ENCODE measurements at places on chromosomes 7 and 10. TPM values are rescaled to one million over a fixed set of nuclear protein-coding genes. Genes with fewer than 3 reads are reported as not detected.

DNA sequence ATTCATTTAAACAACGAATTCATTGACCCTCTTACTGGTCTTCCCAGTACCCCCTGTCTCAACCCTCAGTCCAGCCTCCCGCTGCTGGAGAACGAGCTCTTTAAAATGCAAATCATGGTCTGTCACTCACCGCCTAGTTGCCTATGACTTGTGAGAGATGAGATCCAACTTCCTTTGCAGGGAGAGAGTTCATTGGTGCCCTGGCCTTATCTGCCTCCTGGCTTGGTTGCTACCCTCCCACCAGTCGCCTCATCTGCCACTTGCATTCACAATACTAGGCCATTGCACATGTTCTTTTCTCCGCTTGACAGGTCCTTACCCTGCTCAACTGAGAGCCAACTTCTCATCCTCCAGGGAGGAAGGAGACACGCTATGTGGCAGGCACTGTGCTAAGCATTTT is 54.0 kb upstream of the MXI1 start:
- DNase-seq: no peak

GRCh38 chr10:132650611-132651250 is 113.1 kb downstream of the INPP5A start:
- DNase-seq: no peak

DNA sequence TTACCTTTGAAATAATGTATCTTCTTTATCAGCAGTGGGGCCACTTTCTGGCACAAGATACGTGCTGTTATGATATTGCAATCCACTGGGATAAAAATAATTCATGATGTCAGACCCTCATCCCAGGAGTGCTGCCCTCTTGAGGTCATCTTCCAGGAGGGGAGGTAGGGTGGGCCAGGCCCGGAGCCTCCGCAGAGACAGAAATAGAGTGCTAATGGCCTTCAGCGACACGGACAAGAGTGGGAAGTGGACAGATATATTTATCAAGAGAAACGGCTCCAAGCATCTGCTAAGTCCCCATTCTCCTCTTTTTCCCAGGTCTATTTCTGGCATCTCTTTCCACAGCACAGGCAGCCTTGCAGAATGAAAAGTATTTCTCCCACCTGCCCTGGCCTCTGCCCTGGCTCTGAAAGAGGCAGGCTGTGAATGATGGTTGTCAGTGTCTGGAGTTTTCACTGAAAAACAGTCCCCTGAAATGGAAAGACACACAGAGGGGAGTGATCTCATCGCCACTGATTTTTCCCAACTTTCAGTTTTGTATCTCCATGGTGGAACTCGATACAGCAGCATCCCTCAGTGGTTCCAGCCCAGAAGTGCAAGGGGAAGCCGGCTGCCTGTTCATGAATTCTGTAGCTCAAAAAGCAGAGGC is 251.7 kb upstream of the MYO3A start:
- no peak for DNase-seq

GRCh38 chr7:157445956-157446295 is 109.1 kb downstream of the DNAJB6 start:
- DNase-seq: no peak

DNA sequence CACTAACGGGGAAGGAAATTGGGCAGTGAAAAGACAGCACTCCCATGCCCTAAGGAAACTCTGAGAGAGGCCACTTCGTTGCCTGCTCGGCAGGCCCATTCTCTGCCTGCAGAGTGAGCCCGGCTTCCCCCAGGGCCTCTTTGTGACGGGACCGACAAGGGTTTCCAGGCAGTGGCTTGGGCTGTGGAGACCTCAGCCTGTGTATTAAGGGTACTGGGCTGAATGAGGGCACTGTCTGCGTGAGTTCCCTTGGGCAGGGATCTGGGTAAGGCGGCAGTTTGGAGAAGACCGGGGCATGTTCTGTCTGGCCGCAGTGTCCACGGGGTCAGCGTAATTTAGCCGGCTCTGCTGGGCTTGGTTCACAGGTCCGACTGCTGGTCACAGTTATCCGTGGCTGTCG is 237.2 kb downstream of the MGMT start:
- no peak for DNase-seq

GRCh38 chr7:144006029-144006691 is 6.0 kb downstream of the OR6B1 start:
- no peak for DNase-seq

DNA sequence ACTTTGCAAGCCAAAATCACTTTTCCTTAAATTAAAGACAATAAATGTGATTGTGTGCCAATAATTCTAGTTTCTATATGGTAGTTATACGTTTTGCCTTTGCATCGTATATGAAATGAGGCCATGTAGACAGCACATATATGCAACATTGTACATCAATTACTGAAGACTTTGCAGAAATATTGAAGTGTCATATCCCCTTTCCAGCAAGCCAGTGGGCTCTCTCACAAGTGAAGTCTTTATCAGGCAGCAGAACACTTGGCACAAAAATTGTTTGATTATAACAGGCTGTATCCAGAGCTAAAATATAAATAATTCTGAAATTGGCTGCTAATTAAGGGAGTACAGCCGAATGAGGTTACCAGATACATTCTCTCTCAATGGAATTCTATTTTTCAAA is 588.6 kb upstream of the SEMA3D start:
- DNase-seq: no peak

DNA sequence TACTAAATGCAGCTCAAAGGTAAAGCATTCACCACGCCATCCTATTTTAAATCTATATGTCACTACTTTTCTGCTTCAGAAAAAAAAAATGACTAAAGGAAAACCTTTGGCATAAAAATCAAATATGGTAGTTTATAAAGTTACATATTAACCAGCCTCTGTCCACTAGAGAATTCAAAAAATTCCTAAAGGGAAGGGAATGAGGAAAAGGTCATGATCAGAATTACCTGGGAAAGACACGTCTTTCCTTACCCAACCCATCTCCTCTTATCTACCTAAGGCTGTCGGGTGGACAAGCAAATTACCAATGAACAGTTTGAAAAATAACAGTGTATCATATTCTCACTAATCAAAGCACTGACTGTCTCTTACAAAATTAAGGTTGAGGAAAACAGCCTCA is 100.7 kb upstream of the TMEM106B start:
- DNase-seq: no peak

GRCh38 chr7:48094861-48095293 is 5.8 kb downstream of the UPP1 start:
- DNase-seq: peak; percentile 85

DNA sequence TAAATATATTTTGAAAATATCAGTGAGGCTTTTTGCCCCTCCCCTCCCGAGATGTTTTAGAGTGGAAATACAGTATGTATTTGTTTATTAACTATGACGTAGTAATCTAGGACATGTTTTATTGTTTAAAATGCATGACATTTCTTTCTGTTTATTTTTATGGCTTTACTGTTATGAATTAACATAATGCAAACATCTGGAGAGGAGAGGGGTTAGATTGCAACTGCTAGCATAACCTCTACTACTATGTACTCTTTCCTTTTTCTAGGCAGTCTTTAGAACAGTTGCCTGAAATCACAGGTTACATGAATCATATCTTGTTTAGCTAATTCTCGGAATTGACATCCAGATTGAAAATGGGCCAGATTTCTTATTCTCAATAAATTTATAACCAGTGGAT is 7.4 kb downstream of the BTAF1 start:
- no peak for DNase-seq

GRCh38 chr7:139602143-139602722 is 78.7 kb downstream of the CLEC2L start:
- peak; percentile 47 for DNase-seq

- no peak for DNase-seq
Measured at GRCh38 chr7:109522585-109522984, 952.9 kb downstream of the DNAJB9 start.

DNA sequence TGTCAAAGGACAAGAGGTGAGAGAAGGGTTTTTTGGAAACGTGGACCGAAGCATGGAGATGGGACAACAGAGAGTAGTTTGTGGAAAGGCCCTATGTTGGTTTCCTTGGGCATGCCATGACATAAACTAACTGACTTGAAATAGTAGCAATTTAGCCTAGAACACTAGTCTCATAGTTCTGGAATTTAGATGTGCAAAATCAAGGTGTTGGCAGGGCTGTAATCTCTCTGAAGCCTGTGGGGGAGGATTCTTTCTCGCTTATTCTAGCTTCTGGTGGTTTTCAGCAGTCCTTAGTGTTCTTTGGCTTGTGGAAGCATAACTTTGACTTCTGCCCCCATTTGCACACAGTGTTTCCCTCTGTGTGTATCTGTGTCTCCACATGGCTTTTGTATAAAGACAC is 283.4 kb downstream of the GFRA1 start:
- peak; percentile 23 for DNase-seq

DNA sequence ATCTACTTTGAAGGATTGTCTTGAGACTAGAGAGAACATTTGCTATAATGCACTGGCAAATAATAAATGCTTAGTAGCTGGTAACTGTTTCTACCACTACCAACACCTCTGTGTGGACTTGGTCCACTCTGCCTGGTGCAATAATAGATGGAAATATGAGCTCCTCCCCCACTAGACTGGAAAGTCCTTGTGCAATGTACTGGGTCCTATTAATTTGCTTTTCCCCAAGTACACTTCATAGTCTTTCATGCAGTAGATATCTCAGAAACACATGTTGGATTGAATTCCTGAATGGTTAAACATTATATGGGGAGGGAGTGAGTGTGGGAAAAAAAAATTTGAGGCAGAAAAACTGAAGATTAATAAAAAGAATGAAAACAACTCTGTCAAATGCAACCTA is 119.3 kb downstream of the C10orf90 start:
- no peak for DNase-seq

DNA sequence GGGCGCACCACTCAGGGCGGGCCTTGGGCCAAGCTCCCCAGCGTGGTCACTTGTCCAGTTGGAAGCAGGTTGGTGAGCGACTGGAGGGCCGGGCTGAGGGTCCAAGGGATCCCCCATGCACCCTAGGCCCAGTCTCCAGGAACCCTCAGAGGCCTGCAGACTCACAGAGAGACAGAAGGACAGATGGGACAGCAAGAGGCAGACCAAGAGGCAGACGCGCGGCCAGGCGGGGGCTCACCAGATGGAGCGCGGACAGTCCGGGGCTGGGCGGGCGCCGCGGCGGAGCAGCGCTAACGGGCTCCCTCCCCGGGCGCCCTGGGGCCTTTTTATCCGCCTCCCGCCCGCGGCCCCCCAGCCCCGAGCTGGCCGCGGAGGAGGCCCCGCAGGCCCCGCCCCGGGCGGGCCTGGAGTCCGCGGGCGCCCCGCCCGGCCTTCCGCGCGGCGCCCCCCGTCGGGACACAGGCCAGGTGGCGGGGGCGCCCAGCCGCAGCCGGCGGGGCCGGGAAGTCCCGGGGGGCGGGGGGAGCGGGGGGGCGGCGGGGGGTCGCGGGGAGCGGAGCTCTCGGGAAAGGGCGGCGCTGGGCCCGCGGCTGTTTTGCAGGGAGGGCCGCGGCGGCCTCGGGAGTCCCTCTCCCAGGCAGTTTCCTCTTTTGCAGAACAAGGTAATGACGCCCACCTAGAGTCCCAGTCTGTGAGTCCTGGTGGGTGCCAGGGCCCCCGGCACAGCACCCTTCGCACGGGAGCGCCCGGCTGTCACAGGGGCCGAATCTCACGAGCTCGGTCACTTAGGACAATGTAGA is at the start of gene LOXL4:
TSS of gene LOXL4 (minus strand) at position 301 of the 800 bp plus-strand sequence. CDS start 5,175 bp downstream, outside the sequence.
- no peak for DNase-seq

- DNase-seq: peak; percentile 37
Measured at GRCh38 chr10:34905200-34905927, 90.3 kb upstream of the PARD3 start.

Gene PROSER2
- 27.8 TPM for total RNA-seq

Gene GIMAP8
- total RNA-seq: under 0.01 TPM

Gene CUBN
- total RNA-seq: 0.26 TPM

Gene CCL26
- not detected for total RNA-seq

Gene TSPAN14
- total RNA-seq: 21.1 TPM

Gene C7orf57
- total RNA-seq: 2.4 TPM

Gene SPDYE9
- not detected for total RNA-seq

Gene USP6NL
- 8.7 TPM for total RNA-seq

All from bronchial epithelial cell (primary cell).